Renal cortex interstitium (tissue), 15 donors: ENCODE measurements at places on chromosomes 3 and 15. TPM values are rescaled to one million over a fixed set of nuclear protein-coding genes. Genes with fewer than 3 reads are reported as not detected.
A peak's percentile ranks its signal among the peaks of the same experiment; 100 is the strongest.

- DNase-seq: no peak
These were observed 19.8 kb downstream of the MRPS11 start for GRCh38 chr15:88487178-88487795.

DNA sequence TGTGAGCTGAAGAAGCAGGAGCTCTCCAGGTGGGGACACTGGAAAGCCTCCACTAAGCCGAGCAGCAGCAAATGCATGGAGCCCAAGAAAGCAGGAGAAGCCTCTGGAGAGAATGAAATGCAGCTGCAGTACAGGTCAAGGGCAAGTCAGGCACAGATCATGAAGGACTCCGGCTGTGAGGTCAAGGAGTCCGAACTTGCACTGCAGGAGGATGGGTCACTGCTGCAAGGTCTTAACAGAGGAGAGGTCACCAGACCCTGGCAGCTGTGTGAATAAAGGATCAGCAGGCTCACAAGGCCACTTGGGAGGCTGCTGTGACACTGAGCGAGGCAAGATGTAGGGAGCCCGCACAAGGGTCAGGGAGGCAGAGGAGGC is 24.7 kb upstream of the SLC41A3 start:
- DNase-seq: no peak

CHRNB4 gene
- polyA plus RNA-seq: 3.2 TPM

DNA sequence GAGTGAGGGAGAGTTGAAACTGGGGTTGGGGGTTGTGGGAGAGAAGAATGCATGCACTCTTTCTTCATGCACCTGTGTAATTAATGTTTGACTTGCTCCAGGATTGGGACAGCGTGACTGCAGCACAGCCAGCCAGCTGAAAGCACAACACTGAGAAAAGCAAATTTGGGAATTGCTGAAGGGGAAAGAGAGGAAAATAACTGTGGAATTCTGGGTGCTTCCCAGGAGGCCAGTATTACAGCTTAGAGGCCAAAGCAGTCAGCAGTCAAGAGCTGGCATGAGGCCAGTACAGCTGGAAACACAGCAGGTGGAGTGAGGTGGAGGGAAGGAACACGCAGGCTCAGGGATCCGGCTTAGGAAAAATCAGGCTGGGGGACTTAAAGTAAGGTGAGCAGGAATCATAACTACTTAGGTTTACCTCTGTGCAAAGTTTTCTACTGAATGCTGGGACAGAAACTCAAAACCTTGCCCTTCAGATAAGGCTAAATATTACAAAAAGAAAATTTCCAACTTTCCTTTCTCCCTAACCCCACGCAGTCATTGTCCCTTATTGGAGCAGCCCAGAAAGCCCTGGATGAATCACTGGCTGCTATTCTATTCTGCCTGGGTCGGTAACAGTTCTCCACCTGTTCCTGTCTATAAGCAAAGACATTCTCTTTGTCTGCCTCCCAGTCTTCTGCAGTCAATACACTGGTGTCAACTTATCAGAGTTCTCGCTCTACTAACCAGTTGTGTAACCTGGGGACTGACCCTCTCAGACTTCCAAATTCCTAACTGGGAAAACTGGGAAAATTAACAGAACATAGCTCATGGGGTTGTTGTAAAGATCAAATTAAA is 167.2 kb downstream of the MAGI1 start:
- peak; percentile 68 for DNase-seq

ITIH1 gene
- polyA plus RNA-seq: not detected
